ENCODE measurements at places on chromosomes 6 and 20. TPM values are rescaled to one million over a fixed set of nuclear protein-coding genes. Genes with fewer than 3 reads are reported as not detected.
A peak's percentile ranks its signal among the peaks of the same experiment; 100 is the strongest.

MLN gene
- total RNA-seq = not detected

GJA10 gene
- total RNA-seq = not detected

DNA sequence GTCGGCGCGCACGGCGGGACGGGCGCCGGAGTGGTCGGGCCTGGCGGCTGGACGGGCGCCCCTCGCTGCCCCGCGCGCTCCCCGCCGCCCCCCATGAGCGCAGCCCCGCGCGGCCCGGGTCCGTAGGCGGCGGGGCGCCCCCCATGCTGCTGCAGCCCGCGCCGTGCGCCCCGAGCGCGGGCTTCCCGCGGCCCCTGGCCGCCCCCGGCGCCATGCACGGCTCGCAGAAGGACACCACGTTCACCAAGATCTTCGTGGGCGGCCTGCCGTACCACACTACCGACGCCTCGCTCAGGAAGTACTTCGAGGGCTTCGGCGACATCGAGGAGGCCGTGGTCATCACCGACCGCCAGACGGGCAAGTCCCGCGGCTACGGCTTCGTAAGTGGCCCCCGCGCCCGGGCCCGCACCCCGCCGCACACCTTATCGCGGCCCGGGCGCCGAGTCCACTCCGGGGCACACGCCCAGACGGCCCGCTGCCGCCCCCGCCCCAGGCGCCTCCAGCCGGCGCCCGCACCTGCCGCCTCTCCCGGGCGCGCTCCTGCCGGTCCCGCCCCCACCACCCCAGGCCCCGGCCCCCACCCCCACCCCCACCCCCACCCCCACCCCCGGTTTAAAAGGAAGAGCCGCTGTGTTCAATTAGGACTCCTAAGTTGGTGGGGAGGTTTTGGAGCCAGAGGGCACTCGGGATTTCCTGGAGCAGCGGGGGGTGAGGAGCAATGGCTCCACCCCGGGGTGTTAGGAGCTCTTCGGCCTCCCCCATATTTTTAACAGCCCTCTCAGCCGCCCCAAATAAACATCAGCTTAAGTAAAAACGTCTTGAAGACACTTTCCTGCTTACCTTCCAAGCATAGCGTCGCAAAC lies 474 bp downstream of the RBM38 start:
- peak; percentile 19 for DNase-seq

GRCh38 chr6:119148098-119148824 lies 69.8 kb upstream of the FAM184A start:
- peak; percentile 93 for DNase-seq

- DNase-seq = no peak
Observed at GRCh38 chr6:139920776-139921100, 546.3 kb upstream of the CITED2 start.

GRCh38 chr6:128415387-128415786 lies 105.0 kb downstream of the PTPRK start:
- no peak for DNase-seq

DNA sequence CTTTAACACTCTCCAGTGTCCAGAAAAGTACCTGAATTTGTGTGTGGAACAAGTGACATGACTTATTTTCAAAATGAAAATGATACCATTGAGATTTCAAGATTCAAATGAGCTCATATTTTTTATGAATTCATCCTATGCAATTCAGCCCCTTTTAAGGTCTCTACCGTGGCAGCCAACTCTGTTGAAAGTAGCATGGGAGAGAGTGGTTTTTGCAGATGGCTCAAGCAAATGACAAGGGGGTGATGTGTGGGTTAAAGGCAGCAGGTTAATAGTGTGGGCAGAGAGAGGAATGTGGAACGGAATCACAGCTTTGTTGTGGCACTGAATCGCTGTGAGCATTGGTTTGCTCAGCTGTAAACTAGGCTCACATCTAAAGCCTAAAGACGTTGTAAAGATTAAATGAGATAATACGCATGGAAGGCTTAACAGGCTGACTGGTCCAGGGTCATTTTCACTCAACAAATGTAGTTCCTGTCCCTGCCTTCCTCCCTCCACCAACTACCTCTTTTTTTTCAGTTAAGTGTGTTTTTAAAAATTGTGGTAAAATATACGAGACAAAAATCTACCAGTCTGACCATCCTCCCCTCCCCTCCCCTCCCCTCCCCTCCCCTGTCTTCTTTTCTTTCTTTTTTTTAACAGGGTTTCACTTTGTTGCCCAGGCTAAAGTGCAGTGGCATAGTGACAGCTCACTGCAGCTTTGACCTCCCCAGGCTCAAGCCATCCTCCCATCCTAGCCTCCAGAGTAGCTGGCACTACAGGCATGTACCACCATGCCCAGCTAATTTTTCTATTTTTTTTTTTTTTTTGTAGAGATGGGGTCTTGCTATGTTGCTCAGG lies 114.7 kb upstream of the ZNF217 start:
- no peak for DNase-seq
